Renal cortical epithelial cell (primary cell): ENCODE measurements at places on chromosomes 16 and 17. TPM values are rescaled to one million over a fixed set of nuclear protein-coding genes. Genes with fewer than 3 reads are reported as not detected.

The TBC1D16 gene
- total RNA-seq, result 30.4 and 257 TPM in 2 replicates

GRCh38 chr17:57677301-57677700, 67.8 kb downstream of the CCDC182 start:
- DNase-seq, result no peak

DNA sequence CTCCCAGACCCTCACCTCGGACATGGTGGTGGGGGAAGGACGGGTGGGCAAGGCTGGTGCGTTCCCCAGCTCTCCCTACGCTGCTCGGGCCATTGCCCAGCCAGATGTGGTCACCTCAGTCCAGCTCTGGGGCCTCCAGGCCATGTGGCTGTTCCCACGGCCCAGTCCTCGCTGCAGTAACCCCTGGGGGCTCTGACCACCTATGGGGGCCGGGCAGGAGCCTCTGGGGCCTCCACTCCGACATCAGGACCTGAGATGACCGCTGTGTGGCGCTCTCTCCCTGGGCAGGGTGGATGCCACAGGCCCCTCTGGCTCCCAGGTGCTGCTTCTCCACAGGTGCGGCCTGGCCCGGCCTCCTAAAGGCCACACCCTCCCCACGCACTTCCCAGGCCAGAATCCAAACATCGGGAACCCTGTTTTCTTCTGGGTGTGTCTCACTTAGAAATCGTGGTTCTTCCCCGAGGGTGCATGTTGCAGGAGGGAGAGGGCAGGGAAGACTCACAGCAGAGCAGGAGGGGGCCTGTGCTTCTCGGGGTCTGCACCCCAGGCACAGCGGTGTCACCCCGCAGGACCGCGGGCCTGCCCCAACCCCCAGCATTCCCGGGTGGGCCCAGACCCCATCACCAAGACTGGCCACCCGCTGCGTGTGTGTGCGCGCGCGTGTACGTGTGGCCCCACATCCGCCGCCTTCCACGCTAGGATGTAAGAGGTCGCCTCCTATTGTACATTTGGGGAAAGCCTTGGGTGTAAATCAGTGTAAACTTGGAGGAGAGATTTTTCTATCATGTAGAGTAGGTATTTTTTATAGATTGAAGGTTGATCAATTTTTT, 5.9 kb upstream of the CAPN15 start:
- no peak for DNase-seq

- DNase-seq, result no peak
Measured at GRCh38 chr16:56237451-56237930, 46.2 kb downstream of the GNAO1 start.

The BIRC5 gene
- 0.50 and 34.7 TPM in 2 replicates for total RNA-seq

The FOXL1 gene
- 0.25 and 2.1 TPM in 2 replicates for total RNA-seq

DNA sequence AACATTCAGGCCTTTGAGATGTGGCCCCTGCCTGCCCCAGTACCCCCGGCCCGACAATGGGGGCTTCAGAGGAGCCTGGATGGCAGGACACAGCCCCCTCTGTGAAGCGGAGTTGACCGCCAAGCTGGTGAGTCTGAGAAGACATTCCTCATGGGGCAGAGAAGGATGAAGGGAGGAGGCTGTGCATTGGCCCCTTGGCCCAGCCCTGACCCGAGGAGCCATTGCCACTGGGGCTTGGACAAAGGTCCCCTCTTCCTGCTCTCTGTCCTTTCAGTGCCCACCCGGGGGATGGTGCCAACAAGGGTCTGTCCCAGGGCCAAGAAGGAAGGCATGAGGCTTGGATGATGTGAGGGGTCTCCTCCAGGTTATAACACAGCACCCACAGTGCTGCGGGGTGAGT, 30.9 kb upstream of the PHB1 start:
- DNase-seq, result no peak
